H9 (cell line): ENCODE measurements at places on chromosomes 1 and 21. TPM values are rescaled to one million over a fixed set of nuclear protein-coding genes. Genes with fewer than 3 reads are reported as not detected.

- DNase-seq: no peak
Observed at GRCh38 chr1:208601561-208601960, 357.4 kb upstream of the PLXNA2 start.

DNA sequence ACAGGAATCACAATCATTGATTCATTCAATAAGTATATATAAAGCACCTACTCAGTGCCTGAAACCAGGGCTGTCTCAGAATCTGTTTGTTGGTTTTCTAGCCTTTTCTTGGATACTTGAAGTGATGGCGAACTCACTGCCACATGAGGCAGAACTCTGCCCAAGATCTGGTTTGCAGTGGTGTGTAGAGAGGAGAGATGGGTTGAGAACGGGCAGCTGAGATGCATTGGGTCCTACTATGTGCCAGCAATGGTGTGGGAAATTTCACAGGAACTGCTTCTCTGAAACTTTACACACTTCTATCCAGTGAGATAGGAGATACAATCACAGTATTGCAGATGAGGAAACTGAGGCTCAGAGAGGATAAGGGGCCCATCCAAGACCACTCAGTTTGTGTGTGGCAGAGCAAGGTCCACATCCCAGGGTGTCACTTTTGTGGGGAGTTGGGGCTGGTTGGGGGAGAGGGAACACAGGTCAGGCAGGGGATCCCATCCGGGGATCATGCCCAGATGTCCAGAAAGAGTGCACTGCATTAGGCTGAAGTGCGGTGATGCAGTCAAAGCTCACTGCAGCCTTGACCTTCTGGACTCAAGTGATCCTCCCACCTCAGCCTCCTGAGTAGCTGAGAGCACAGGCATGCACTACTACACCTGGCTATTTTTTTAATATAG, 83.7 kb upstream of the IFFO2 start:
- no peak for DNase-seq

GRCh38 chr1:65751961-65752360, 40.7 kb upstream of the PDE4B start:
- no peak for DNase-seq

GRCh38 chr1:77175230-77175844, 43.9 kb downstream of the PIGK start:
- DNase-seq: no peak

DNA sequence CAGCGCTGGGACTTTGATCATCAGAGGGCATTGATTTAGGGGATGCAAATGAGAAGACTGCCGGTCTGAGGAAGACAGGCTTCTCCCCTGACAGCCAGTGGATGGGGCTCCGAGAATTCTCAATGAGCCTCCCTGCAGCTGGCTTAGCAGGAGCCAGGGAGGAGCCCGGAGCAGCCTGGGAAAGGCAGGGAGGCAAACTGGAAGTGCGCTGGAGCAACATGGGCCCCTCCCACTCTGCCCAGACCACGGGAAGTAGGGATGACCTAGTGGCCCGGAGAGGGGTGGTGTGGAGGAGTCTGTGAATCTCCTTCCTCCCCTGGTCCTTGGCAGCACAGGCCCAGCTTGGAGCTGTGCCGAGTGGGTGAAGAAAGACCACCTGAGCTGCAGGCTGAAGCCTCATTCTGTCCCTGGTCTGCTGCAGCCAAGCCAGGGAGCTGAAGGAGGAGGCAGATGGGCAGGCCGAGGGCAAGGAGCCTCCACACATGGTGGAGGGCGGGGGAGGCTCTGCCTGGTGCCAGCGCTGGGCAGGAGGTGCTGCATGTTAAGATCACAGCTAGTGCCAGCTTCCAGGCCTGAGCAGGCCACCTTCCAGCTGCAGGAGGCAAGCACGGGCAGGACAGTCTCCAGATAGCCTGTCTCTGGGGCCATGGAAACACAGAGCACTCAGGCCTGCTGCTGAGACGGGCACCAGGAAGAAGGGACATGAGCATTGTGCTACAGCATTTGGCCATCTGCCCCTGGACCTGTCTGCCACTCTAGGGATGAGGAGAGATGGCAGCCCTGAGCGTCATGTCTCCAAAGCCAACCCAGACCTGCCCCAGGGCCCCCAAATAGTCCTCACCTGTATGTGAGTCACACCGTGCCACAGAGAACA, 12.2 kb upstream of the CLSTN1 start:
- DNase-seq: peak; percentile 80

DNA sequence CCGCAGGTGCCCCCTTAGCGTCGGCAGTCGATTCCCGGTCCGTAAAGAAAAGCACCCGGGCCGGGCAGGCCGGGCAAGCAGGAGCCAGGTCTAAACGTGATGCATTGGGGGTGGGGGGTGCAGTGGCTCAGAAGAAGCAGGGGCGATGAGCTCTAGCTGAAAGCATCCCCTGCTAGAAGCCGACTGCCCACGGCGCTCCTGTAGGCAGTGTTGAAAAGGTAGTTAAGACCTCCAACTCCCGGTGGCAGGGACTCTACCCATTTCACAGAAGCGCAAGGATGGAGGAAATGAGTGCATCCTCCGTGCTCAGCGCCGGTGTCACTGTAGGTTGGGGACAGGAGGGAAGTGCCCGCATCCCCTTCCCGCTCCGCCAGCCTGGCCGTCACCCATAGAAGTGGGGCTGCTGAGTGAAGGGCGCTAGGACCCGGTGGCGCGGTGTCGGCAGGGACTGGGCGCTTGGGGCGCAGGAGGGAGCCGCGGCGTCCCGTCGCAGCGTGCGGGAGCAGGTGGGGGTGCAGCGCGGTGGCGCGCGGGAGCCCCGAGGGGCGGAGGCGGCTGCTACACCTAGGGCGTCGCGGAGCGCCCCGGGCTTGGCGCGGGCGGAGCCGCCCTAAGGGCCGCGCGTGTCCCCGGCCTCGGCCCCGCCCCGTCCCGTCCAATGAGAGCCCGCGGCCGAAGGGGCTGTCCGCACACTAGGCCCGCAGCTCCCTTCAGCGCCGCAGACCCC, at the start of gene WNT2B:
TSS of gene WNT2B (plus strand) at position 688 of the 727 bp plus-strand sequence. CDS start 298 bp downstream, outside the sequence.
- DNase-seq: peak; percentile 76

DNA sequence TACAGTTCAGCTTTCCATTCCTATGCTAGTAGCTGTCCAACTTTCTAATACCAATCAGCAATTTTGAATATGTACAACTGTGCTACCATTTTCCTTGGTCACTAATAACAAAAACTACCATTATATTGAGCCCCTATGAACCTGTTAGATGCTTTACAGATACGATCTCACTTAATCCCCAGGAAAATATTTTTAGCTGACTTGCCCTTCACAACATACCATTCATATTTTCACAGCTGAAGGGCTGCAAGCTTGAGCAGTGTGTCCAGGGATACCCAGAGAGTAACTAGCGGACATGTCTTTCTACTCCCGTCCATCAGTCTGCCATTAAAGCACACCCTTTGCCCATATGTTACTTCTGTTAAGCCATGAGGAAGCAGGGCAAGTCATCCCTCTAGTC, 140.5 kb downstream of the SPATA46 start:
- no peak for DNase-seq

DNA sequence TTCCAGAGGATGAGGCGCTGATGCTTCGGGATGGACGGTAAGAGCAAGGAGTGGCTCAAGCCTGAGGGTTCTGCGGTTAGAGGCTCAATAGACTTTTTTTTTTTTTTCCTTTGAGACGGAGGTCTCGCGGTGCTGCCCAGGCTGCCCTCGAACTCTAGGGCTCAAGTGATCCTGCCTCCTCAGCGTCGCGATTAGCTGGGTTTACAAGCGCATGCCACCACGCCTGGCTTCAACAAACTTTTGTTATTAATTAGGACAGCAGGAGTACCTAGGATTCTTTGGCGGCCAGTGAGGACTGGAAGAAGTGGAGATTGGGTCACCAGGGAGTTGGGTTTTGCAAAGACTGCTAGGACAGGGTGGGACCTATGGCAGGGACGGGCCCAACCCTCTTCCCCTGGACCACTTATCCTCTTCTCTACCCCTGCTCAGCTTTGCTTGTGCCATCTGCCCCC, 587 bp downstream of the SCNM1 start:
- no peak for DNase-seq

- DNase-seq: no peak
Observed at GRCh38 chr1:41479000-41479807, 5.3 kb downstream of the EDN2 start.

DNA sequence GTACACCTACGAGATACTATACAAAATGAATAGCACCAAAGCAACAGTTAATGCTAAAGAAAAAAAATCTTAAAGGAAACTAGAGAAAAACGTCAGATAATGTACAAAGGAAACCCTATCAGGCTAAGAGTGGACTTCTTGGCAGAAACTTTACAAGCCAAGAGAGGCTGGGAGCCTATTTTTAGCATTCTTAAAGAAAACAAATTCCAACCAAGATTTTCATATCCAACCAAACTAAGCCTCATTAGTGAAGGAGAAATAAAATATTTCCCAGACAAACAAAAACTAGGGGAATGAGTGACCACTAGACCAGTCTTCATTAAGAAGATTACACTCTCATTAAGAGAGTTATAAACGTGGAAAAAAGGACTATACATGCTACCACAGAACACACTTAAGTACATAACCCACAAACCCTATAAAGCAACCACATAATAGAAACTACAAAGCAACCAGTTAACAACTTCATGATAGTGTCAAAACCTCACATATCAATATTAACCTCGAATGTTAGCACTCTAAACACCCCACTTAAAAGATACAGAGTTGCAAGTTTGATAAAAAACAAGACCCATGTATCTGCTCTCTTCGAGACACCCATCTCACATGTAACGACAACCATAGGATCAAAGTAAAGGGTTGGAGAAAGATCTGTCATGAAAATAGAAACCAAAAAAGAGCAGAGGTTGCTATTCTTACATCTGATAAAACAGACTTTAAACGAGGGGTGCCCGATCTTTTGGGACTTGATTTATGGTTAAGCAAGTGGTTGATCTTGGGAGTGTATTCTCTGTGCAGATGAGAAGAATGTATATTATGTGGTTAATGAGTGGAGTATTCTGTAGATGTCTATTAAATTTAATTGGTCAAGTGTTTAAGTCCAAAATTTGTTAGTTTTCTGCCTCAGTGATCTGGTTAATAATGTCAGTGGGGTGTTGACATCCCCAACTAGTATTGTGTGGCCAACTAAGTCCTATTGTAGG, 1301.4 kb downstream of the PLA2G4A start:
- no peak for DNase-seq

DNA sequence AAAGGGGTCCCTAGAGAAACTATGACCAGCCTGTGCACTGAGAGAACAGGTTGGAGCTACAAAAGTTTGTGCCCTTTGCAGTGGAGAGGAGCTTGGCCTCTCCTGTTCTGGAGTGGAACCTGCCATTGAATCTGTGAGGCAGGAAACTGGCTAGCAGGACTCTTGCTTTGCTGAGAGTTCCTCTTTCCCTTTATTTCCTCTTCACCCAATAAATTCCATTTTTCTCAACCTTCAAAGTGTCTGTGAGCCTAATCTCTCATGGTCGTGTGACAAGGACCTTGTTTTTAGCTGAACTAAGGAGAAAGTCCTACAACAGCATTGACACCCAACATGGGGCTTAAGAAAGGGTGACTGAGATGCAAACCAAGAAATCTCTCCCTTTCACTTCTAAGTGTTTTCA, 42.7 kb upstream of the FASLG start:
- no peak for DNase-seq

GRCh38 chr1:234605399-234605982, 4.5 kb downstream of the IRF2BP2 start:
- no peak for DNase-seq

DNA sequence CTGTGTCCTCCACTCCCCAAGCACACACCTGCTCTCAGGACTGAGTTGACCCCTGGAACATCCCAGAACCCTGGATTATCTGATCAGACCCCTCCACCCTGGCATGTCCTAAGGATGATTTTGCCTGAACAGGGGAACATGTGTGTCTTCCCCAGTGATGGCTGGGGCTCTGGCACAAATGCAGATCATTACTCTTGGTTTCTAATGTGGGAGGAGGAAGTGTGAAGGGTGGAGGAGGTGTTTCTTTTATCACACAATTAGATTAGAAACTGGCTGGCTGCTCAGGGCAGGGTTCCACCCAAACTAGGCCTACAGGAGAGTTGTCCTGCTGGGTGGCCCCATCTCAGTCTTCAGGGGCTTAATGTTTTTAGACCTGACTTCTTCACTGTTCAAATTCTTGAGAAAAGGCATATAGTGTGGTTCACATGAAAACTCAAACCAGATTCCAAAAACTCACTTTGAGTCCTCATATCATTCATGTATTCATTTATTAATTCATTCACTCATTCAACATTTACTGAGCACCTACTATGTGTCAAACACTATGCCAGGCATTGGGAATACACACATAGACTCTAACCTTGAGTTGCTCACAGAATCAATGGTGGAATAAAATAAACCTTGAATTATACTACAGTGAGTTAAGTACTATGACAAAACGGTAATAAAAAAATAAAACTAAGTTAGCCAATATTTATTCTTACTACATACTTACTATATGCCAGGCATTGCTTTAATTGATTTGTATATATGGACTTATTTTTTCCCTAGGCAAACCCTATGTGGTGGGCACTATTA, 221.8 kb upstream of the JUN start:
- peak; percentile 4 for DNase-seq

GRCh38 chr1:54571326-54571725, 23.3 kb downstream of the ACOT11 start:
- no peak for DNase-seq

GRCh38 chr1:11730429-11730891, 5.5 kb upstream of the AGTRAP start:
- no peak for DNase-seq

DNA sequence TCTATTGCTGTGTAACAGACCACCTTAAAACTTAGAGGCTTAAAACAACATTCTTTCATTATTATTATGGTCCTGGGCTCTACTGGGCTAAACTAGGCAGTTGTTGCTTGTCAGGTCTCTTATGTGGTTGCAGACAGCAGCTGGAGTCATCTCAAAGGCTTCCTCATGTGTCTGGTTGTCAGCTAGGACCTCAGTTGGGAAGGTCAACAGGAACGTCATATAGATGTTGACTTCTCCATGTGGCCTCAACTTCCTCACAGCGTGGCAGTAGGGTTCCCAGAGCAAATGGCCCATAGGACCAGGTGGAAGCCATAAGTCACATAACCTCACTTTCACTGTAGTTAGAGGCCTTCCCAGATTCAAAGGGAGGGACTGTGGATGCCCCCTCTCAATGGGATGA, 15.4 kb upstream of the MEF2D start:
- DNase-seq: no peak

DNA sequence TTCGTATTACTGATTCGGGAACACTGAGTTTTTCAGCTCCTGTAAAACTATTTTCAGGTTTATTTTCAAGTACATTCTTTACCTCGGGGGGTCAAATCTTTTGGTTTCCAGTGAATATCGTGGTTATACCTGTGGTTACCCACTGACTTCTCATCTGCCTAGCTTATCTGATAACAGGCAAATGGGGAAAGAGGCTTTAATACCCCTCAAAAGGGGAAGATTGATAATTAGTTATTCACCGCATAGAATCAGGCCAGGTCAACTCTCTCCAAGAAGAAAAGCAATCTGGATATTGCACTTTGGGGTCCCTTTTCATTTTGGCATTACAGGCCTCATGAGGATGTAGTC, 23.0 kb downstream of the RUNX1 start:
- no peak for DNase-seq

Gene THEM4
- 8.8 and 10.5 TPM in 2 replicates for total RNA-seq

Gene TRIM58
- 1.7 and 2.0 TPM in 2 replicates for total RNA-seq

Gene UROD
- total RNA-seq: 90.4 and 92.2 TPM in 2 replicates

Gene NFIA
- total RNA-seq: 0.35 and 0.70 TPM in 2 replicates

Gene PRAMEF2
- not detected in 2 replicates for total RNA-seq

Gene TMOD4
- total RNA-seq: 0.42 and 1.6 TPM in 2 replicates

Gene BCL10
- total RNA-seq: 26.1 and 29.4 TPM in 2 replicates
